OCI-LY7 (cell line): ENCODE measurements at places on chromosomes 1 and 21.
A peak's percentile ranks its signal among the peaks of the same experiment; 100 is the strongest.

DNA sequence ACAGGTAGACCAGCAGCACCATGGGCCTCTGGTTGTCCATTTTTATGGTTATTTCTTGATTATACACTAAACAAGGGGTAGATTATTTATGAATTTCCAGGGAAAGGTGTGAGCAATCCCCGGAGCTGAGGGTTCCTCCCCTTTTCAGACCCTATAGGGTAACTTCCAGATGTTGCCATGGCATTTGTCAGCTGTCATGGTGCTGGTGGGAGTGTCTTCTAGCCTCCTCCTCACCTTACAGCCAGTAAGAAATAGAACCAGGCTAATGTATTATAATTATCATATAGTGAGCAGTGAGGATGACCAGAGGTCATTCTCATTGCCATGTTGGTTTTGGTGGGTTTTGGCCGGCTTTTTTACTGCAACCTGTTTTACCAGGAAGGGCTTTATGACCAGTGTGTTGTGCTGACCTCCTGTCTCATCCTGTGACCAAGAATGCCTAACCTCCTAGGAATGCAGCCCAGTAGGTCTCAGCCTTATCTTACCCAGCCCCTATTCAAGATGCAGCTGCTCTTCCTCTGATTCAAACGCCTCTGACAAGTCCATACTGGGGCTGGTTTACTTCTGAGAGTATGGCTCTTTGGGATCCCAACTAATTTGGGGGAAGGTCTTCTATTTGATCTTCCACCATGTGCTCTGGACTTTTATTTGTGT is 13.5 kb upstream of the TINAGL1 start:
- DNase-seq: no peak

- no peak for DNase-seq
Measured at GRCh38 chr1:220426989-220427388, 100.9 kb upstream of the MARK1 start.

GRCh38 chr1:53197291-53198200 is 922 bp downstream of the CPT2 start:
- DNase-seq: no peak

GRCh38 chr1:201883786-201884185 is 4.9 kb upstream of the SHISA4 start:
- no peak for DNase-seq

DNA sequence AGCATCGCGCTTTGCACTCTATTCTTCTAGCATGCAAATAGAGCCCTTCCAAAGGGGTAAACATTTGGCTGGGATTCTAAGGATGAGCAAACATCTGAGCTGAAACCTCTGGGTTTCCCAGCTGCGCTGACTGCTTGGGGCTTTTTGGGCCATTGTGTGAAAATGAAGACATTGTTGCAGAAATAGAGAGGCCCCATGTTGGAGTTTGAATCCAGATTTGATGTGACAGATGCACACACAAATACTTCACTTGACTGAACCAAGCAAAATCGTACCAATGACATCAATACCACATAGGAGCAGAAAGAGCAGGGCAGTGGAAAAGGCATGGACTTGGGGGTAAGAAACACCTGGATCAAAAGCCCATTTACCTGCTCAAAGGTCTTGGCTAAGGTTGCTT is 144.6 kb upstream of the HMGB4 start:
- DNase-seq: no peak

GRCh38 chr1:22969304-22969709 is 3.4 kb downstream of the LACTBL1 start:
- DNase-seq: no peak

DNA sequence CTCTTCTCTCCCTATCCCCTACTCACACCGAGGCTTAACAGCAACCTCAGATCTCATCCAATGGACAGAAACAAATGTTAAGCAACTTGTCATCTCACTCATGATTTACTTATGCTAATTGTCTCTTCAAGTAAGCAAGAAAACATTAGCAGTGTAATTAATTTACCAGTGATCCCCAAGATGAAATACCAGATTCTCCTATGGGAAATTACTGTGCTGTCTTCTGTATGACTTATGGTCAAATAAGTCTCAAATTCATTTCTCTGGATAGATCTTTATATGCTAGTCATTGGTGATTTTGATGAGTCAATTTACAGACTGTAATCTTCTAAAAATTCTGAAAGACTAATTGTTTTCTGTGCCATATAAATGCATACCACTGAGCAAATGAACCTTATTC is 32.9 kb upstream of the L1TD1 start:
- no peak for DNase-seq

GRCh38 chr1:153856763-153857162 is 66.0 kb downstream of the GATAD2B start:
- no peak for DNase-seq

GRCh38 chr21:26812173-26812572 is 33.0 kb downstream of the ADAMTS1 start:
- DNase-seq: no peak

GRCh38 chr1:83520797-83521196 is 478.1 kb downstream of the TTLL7 start:
- DNase-seq: no peak

- no peak for DNase-seq
Measured at GRCh38 chr1:74650561-74650960, 23.0 kb downstream of the ERICH3 start.

DNA sequence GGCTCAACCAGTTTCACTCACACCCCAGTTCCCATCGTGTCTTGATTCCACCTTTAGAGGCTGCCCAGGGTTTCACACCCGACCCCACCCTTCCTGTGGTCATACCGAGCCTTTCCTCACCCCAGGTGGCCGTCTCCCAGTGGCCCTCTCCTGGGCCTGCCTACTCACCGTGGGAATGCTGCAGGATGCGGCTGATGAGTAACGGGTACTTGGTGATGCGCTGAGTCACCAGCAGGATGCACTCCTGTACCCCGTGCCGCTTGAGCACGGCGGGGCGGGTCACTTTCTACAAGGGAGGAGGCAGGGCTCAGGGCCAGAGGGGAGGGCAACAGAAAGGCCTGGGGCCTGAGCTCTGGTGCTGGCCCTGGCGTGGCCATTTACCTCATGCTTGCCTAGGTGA is 16.4 kb downstream of the ARHGEF2 start:
- no peak for DNase-seq

DNA sequence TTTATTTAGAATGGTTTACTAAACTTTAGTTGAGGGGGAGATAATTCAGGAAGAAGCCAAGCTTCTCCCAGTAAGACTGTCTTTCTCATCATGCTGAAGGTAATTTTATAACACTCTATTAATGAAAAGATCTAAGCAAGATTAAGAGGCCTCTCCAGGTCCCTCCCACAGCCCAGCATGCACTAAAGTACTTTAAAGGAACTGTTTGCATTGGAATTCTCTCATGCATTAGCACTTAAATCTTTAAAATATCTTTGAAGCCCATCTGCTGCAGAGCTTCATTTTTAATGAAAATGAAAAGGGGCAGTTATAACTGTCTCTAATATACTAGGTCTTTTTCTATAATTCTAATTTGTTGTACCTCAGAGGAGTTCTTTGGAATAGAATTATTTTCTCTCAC is 1379.1 kb upstream of the ADGRL4 start:
- DNase-seq: no peak

DNA sequence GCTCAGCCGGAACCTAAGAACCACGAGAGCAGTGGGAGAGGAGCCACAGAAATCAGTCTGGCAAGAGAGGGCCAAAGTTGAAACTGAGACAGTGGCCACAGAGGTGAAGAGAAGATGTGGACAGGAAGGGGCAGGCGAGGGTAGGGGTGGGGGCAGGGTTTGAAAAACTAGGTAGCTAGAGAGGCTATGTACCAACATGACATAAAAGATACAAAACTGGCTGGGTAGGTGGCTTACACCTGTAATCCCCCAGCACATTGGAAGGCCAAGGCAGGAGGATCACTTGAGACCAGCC is 28.4 kb upstream of the TIAM1 start:
- DNase-seq: no peak

DNA sequence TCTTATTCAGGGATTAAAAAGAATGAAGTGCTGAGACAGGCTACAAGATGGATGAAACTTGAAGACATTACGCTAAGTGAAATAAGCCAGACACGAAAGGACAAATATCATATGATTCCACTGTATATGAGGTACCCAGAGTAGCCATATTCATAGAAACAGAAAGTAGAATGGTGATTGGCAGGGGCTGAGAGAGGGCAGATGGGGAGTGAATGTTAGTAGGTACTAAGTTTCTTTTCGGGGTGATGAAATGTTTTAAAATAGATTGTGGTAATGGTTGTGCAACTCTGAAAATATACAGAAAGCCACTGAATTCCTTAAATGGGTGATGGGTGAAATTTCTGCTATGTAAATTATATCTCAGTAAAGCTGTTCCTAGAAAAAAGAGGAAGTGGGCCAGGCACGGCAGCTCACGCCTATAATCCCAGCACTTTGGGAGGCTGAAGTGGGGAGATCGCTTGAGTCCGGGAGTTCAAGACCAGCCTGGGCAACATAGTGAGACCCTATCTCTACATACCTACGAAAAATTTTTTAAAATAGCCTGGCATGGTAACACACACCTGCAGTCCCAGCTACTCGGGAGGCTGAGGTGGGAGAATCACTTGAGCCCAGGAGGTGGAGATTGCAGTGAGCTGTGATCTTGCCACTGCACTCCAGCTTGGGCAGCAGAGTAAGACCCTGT is 15.9 kb downstream of the SLC27A3 start:
- DNase-seq: peak; percentile 59

DNA sequence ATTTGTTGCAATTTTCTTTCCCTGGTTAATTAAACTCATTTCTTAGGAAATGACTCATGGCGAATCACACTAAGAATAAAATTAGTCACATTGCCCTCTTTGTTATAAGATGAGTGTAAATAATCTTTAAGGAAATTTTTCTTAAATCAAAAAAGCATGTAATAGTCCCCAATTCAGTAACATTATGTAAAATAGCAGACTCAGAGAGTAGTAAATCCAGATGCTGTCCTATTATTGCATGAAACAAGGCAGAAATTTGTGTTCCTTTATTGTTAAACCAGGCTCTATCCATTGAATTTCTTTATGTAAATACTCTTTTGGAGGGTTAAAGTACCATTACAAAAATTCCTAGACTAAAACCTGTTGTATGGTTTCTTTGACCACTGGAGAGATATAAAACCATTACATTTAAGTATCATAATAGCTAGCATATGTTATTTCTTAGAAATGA is 154.5 kb upstream of the C1orf87 start:
- no peak for DNase-seq

DNA sequence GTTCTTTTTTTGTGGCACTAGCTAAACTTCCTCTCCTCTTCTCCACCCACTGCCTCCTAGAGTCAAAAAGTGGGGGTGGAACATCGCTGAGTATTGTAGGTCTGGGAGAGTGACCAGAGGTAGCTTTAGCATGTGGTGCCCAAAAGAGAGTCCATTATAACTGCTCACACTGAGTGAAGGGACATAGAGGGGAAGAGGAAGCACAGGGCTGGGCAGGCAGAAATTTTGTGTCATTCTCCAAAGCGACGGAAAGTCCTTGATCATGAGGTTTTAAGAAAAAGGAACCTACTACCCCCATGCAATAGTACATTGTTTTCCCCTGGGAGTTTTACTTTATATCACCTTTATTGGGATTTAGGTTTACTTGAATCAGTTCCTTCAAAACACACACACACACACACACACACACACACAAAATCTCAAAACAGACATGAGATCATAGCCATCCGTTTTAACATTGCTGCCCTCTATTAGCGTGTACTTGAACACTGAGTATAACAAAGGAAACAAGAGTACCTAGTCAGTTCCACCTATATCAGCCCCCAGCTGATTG is 4.1 kb downstream of the CD84 start:
- peak; percentile 31 for DNase-seq

DNA sequence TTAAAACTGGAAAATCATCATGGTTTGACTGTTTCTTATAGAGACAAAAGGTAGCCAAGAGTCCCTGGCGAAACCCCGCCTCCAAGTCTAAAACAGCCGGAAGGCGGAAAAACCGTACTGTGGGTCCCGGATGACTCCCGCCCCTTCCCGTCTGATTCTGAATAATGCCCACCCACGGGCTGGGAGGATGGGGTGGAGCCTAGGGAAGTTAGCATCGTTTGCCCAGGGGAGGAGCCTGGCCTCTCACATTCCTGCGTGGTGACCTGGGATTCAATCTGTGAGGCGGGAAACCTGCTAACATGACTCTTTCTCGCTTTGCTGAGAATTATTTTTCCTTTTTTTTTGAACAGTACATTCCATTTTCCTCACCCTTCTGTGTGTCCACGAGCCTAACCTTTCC is 124.9 kb downstream of the KCNK1 start:
- DNase-seq: no peak

DNA sequence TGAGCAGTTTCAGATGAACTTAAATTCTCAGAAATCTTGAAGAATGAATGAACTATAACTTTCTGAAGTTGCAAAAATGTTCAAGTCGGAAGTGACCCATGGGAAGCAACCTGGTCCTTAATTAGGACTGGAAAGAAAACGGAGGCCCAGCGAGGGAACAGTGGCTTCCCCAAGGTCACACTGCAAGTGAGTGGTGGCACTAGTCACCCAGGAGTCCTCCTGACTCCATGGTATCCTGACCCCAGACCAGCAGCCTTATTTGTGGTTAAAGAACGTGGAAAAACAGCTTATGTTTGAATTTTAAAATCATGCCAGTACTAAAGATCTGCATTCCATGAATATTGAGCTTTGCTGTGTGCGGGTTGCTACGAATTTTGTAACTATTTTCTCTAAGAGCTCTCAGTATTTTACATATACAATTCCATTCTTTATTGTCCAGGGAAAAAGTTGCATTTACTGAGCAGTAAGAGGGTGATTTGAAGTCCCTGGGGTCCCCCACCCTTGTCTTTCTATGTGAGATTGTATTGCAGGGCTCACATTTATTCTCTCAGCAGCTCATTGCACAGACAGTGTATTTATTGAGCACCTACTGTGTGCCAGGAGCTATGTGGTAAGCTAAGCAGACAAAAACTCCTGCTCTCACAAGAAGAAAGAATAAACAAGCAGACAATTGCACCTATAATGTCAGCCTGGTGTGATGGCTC is 61.6 kb upstream of the ATP5PO start:
- DNase-seq: no peak

DNA sequence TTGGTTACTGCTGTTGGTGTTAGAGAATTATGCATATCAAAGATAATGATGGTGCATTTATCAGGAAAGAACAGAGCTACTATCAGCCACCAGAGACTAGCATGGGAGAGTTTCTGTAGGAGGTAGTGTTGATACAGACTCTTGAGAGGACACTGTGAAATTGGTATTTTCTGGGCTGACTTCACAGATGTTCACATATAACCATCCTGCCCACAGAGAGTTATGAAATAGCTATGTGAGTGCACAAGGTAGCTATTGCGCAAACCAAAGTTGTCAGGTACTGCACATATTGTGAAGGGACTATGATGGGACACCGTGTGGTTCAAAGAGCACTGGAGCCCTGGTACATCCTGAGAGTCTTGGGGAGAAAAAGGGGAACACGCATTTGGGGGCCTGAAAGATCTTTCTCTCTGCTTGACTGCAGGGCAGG is 1.4 kb upstream of the TLCD4 start:
- DNase-seq: no peak

GRCh38 chr1:62405247-62405646 is 31.6 kb upstream of the USP1 start:
- no peak for DNase-seq
